Keratinocyte (primary cell): ENCODE measurements at places on chromosomes 5 and 9. TPM values are rescaled to one million over a fixed set of nuclear protein-coding genes. Genes with fewer than 3 reads are reported as not detected.

UGT3A2 gene
- polyA plus RNA-seq = 0.03 to 0.09 TPM (median 0.07 TPM) in 3 replicates

ARID3C gene
- polyA plus RNA-seq = 0.03 to 0.05 TPM in 2 of 3 replicates, not detected in the other

KIF4B gene
- not detected in 3 replicates for polyA plus RNA-seq

PSAT1 gene
- polyA plus RNA-seq = 30.2 to 88.9 TPM (median 62.7 TPM) in 3 replicates

YIPF5 gene
- 66.3 to 83.9 TPM (median 77.9 TPM) in 3 replicates for polyA plus RNA-seq

SPINK6 gene
- 25.8 to 67.7 TPM (median 35.5 TPM) in 3 replicates for polyA plus RNA-seq

GPR150 gene
- polyA plus RNA-seq = 0.07 to 0.08 TPM (median 0.07 TPM) in 3 replicates

CAVIN4 gene
- polyA plus RNA-seq = 0.10 to 0.18 TPM (median 0.18 TPM) in 3 replicates

CCL27 gene
- polyA plus RNA-seq = 0.46 to 1.1 TPM (median 1.1 TPM) in 3 replicates

YTHDC2 gene
- 7.0 to 15.2 TPM (median 9.1 TPM) in 3 replicates for polyA plus RNA-seq

TXNDC8 gene
- not detected in 3 replicates for polyA plus RNA-seq

ALDH7A1 gene
- 116 to 183 TPM (median 130 TPM) in 3 replicates for polyA plus RNA-seq
